NCI-H1417 treated with DMSO at 0.1 percent for 48 hours (cell line): ENCODE measurements at places on chromosomes 2 and 18.

DNA sequence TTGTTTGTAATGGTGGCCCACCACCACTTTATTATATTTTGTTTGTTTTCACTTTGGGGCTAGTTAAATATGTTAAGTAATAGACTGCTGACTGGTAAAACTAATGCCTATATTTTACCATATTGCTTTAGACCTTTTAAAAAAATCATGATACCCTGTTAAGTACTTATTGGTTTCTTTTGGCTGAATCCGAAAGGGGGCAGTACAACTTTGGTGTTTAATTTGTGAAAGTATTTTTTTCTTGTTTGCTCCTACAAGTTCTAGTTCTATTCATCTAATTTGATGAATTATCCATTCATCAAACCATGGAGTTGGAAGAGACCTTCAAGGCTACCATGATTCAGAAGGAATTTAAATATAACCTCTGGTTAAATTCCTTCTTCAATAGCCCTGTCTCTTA lies 147.0 kb downstream of the MBD5 start:
- DNase-seq, result no peak

DNA sequence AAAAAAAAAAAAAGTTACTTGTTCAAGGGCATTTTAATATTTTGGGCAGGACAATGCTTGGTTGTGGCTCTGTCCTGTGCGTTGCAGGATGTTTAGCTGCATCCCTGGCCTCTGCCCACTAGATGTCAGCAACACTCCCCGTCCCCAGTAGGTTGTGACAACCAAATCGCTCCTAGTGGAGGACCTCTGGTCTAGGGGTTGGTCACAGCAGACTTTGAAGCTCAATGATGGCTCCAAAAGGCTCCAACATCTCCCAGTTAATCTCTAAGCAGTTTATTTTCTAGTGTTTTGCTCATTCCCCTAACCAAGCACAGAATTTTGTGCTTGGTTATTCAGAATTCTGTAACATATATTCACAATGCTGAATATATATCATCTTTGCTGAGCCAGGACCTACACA lies 67.0 kb downstream of the CHRNA1 start:
- no peak for DNase-seq

DNA sequence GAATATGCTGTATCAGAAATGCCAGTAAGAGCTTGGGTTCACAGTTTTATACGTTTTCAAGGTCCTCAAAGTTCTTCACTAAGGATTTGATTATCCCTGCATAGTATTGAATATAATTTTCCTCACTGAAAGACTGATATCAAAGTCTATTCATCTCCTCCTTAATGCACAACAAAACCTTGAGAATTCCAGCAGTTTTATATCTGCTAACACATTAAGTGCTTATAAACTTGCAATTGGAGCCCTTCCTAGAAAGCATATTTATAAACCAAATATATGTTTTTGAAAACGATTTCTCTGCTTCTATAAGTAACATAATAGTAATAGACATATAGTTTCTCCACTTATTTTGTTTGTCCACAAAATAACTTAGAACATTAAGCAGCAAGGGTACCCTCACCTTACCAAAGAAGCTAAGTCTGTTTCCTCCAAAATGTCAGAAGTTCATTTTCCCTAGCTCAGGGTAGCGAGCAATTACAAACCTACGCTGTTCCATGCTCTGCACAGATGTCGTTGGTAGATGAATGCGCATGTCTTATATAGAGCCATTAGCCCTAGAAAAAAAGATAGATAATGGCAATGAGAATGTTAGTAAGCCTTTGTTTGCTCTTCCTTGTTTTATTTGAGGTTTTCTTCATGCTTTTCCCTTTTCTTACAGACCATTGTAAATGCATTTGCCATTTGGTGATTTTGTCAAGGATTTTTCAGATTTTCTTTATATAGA lies 213.2 kb downstream of the RBM43 start:
- no peak for DNase-seq

DNA sequence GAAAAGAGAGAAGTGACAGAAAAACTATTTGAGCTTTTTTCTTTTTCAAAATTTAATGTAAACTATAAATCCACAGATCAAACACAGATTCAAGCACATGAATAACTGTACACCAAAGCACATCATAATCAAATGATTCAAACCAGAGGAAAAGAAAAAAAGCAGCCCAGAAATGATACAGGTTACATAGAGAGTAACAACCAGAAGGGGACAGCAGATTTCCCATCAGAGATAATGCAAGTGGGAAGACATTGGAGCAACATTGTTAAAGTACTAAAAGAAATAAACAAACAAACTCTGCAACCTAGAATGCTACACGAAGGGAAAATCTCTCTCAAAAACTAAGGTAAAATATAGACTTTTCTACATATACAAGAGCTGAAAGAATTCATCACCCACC lies 34.5 kb downstream of the CMPK2 start:
- DNase-seq, result no peak

DNA sequence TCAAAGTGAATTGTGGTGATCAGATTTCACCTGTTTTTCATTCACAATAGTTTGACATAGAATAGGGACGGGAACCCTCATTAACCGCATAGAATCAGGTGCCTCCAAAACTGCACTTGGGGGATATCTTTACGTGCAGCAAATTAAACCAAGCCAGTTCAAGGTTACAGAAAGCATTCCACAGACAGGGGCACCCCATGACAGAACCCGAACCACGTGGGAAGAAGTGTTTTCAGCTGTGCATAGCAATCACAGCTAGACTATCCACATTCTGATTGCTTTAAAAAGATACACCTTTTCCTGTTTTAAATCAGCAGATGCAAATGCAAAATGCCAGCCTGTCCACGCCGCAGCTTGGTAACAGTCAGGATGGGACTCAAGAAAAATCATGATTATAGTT lies 205.8 kb downstream of the ANAPC1 start:
- DNase-seq, result no peak

DNA sequence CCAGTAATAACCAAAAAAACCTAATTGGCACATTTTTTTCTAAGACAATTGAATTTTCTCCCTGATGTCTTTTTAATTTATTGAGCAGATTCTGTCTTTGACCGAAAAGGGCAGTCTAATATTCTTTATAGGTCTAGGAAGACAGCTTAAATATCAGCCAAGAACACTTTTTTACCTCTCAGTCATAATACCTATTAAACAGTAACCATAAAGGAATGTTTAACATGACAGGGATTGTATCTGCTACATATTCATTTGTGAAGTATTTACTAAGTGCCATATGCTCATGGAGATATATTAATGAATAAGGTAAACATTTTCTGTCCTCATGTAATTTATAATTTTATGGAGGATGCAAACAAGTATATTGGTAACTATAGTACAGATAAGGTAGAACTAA lies 3.1 kb upstream of the HTR2B start:
- no peak for DNase-seq

- no peak for DNase-seq
Observed at GRCh38 chr2:172921532-172922236, 154.0 kb upstream of the MAP3K20 start.

GRCh38 chr2:27126252-27126710 lies 2.7 kb downstream of the ABHD1 start:
- no peak for DNase-seq

DNA sequence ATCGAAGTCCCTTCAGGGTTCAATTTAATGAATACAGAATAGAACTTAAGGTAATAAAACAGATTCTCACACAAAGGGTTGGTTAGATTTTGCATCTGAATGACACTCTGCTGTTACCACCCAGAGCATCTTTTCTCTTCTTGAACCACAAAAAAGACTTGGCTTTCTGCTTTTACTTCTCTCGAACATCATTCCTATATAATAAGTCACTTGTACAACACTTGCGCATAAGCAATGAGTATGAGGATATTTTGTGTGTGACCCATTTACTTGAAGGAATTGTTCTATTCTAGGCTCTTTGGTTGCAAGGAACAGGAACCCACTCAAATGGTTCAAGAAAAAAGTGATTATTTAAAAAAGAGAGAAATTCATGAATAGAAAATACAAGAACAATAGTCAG lies 126.2 kb downstream of the NUP35 start:
- no peak for DNase-seq

DNA sequence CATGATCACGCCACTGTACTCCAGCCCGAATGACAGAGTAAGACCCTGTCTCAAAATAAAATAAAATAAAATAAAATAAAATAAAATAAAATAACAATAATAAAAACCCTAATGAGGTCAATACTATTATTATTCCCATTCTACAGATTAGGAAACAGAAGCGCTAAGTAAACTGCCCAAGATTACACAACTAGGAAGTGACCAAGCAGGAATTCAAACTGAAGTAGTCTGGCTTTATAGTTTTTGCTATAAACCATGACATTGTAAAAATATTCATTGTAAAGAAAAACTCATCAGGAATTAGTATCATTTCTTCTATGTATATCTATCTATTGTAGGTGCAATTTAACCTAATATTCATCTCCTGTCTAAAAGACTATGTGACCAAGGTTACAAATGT lies 1.2 kb downstream of the PLEKHM3 start:
- DNase-seq, result no peak

DNA sequence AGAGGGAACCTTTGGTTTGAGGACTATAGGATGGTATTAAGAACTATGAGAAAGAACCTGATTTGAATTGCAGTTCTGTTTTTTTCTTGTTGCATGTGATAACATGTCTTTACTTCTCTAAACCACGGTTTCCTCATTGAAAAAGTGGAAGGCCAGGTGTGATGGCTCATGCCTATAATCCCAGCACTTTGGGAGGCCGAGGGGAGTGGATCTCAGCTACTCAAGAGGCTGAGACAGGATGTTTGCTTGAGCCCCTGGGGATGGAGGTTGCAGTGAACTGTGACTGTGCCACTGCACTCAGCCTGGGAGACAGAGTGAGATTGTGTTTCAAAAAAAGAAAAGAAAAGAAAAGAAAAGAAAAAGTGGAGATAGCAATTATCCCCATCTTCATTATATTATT lies 32.3 kb downstream of the SCN9A start:
- DNase-seq, result no peak

- no peak for DNase-seq
Observed at GRCh38 chr2:205288686-205289085, 393.6 kb upstream of the NRP2 start.

- DNase-seq, result no peak
Observed at GRCh38 chr2:79162801-79163200, 3.2 kb upstream of the REG3A start.

- DNase-seq, result no peak
Observed at GRCh38 chr2:36451512-36451911, 95.9 kb downstream of the CRIM1 start.
